Fibroblast of skin of right biceps (primary cell): ENCODE measurements at places on chromosomes 5 and 9.

GRCh38 chr5:39479537-39479936, 54.8 kb upstream of the DAB2 start:
- DNase-seq = no peak

DNA sequence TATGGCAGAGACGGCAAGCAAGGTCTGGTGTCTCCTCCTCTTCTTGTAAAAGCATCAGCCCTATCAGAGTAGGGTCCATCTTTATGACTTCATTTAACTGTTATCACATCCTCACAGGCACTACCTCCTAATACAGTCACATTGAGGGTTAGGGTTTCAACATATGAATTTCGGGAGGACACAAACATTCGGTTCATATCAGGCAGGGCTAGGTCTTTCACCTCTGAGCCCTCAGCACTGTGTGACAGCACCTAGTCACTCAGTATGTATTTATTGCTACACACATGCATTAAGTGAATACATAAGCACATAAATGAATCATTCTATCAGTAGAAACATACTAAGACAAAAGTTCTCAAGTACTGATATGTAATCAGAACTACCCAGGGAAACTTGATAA, 9.4 kb upstream of the BTF3 start:
- no peak for DNase-seq

- peak; percentile 70 for DNase-seq
Measured at GRCh38 chr9:127131871-127132270, 9.4 kb upstream of the ANGPTL2 start.

DNA sequence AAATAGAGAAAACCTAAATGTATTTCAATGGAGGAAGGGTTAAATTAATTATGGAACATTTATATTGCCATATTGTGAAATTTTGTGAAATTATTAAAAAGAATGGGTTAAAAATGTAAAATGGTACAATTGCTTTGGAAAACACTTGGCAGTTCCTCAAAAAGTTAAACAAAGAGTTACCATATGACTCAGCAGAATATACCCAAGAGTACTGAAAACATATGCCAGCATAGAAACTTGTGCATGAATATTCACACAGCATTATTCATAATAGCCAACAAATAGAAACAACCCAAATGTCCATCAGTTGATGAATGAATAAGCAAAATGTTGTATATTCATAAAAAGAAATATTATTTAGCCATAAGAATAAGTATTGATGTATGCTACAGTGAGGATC, 181.0 kb upstream of the MAST4 start:
- DNase-seq = no peak

DNA sequence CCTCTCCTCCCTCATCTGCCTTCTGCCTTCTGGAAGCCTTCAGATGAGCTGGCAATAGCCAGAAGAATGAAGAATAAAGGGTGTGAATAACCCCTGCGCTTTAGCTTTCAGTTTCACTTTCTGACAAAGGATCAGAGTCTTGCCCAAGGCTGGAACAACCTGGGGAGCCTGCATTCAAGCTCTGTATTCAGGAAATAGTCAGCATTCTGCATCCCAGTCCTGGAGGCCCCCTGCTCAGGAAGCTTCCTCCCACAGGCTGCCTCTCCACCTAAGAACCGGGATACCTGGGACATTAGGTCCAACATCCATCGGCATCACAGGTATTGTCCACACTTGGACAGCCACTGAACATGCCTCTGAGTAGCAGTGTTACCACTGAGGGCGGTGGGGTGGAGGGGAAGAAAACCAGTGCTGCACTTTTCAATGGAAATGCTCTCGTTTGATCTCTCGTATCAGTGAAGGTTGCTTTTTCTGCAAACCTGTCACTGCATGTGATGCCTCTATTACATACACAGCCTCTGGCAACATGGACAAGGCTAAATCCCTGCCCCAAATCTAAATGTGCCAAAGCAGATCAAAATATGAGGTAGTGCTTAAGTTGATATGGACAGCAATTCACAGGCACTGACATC, 39.8 kb upstream of the ACO1 start:
- DNase-seq = no peak

- DNase-seq = no peak
Measured at GRCh38 chr5:131200560-131200959, 29.8 kb downstream of the LYRM7 start.
